Fibroblast of lung (primary cell): ENCODE measurements at places on chromosomes 12 and 14.

DNA sequence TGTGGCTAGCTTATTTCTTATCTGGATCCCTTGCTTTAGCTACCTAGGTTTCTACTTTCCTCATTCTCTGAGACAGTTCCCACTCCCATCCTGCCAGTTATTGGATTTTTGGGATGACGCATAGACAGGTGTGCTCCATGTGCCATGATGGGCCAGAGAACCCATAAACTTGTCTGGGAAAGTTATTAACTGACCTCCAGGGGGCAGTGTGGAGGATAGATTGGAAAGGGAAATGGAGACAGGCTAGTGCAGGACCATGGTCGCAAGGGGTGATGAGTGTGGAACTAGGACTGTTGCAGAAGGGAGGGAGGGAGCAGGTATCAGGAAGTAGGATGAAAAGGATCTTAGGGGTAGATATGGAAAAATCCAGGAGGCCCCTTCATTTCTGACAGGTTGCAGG lies 80.3 kb downstream of the ESRRB start:
- H3K4me1 ChIP-seq: no peaks in the 10 kb centered on the region
- H3K4me3 ChIP-seq: no peak overlapping the region
- H3K36me3 ChIP-seq: no peaks in the 10 kb centered on the region
- no peak overlapping the region for H3K27ac ChIP-seq
- no peaks in the 10 kb centered on the region for H3K27me3 ChIP-seq

DNA sequence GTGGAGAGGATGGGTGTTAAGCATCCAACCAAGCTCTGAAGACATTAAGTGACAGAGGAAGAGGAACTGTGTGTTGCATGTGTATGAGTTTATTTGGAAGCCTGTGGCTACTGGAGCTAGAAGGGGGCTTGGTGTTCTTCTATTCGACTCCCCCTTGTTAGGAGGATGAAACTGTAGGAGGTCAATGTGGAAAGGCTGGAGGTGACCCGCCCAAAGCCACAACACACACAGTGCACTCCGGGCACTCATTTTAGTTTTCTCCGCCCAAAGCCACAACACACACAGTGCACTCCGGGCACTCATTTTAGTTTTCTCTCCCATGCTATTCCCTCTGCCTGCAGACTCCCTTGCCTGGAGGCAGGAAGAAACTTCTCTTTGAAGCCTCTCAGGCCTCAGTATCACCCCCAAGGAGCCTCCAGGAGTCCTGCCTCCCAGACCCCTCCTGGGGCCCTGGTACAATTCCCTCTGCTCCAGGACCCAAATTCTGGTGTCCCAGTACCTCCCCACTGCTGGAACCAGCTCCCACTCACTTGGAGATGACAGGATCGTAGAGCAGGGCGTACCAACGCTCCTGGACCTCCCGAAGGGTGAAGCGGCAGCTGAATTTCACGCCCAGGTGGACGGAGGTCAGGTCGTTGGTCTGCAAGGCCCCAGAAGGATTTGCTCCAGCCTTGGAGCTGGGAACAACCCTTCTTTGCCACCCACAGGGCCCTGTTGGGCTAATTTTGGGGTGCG lies 3.8 kb downstream of the MCRS1 start:
- peaks cover 28% of the 10 kb centered on the region for H3K36me3 ChIP-seq
- H3K4me3 ChIP-seq: no peak overlapping the region
- no peaks in the 10 kb centered on the region for H3K27me3 ChIP-seq
- H3K4me1 ChIP-seq: peaks cover 3% of the 10 kb centered on the region
- H3K27ac ChIP-seq: no peak overlapping the region
- no peak for DNase-seq

DNA sequence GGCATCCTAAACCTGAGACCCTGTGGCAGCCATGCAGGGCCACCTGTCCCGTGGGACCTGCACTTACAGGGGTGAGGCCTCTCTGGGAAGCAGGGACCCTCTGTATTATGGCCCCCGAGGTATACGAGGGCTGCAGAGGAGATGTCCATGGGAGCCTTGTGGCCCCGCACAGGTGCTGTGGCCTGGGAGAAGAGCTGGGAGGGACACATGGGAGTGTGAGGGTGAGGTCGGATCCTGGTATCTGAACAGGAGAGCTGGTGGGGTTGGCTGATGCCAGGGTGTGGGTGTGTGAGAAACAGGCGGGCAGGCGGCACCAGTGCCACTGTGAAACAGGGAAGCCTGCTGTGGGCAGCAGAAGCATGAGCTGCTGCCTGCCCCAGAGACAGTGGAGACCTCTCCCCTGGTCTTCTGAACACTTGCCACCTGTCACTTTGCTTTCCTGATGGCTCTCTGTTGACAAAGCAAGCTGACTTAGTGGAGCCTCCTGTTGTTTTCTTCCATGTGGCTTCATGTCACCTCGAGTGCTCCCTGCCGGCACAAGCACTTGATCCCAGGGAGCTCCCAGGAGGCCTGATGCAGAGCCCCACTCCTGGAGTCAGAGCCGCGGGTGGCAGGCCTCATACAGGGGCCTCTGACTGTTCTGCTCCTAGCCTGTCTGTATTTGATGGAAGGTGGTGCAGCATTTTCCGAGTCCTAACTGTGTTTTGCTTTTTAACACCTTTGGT lies 19.8 kb upstream of the AMN start:
- H3K36me3 ChIP-seq: peaks cover 3% of the 10 kb centered on the region
- H3K4me3 ChIP-seq: no peak overlapping the region
- H3K27ac ChIP-seq: no peak overlapping the region
- H3K4me1 ChIP-seq: no peaks in the 10 kb centered on the region
- DNase-seq: no peak

GRCh38 chr12:107356266-107356936 lies 263.1 kb upstream of the CRY1 start:
- peaks cover 6% of the 10 kb centered on the region for H3K4me1 ChIP-seq
- no peaks in the 10 kb centered on the region for H3K36me3 ChIP-seq
- no peak overlapping the region for H3K4me3 ChIP-seq
- no peaks in the 10 kb centered on the region for H3K27me3 ChIP-seq
- H3K27ac ChIP-seq: no peak overlapping the region
- DNase-seq: peak; percentile 92

DNA sequence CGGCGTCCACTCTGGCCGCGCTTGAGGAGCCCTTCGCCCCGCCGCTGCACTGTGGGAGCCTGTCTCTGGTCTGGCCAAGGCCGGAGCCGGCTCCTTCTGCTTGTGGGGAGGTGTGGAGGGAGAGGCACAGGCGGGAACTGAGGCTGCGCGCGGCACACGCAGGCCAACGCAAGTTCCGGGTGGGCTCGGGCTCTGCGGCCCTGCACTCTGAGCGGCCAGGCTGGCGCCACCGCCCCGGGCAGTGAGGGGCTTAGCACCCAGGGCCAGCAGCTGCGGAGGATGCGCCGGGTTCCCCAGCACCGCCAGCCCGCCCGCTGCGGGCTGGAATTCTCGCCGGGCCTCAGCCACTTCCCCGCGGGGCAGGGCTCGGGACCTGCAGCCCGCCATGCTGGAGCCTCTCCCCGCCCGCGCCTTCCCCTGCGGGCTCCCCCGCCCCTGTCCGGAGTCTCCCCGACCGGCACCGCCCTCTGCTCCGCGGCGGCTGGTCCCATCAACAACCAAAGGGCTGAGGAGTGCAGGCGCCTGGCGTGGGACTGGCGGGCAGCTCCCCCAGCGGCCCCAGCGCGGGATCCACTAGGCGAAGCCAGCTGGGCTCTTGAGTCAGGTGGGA lies 921.2 kb upstream of the FOXG1 start:
- no peak overlapping the region for H3K27ac ChIP-seq
- H3K27me3 ChIP-seq: no peaks in the 10 kb centered on the region
- no peak overlapping the region for H3K4me3 ChIP-seq
- H3K36me3 ChIP-seq: no peaks in the 10 kb centered on the region

DNA sequence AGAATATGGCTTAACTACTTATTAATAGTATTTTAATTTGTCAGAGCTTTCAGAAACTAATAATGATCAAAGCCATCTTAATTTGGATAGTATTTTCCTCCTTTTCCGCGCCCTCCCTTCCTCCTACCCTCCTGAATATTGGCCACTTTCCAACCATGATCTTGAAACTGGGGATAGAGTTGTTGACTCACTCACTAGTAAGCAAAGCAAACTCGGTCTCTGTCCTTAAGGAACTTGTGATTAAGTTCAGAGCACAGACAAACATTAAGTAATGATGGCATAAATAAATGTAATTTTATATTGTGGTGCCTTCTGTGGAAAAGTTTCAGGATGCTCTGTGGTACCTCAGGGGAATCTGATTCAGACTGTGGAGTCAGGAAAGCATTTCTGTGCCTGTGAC lies 75.7 kb downstream of the LRRK2 start:
- no peaks in the 10 kb centered on the region for H3K36me3 ChIP-seq
- DNase-seq: no peak
- H3K4me3 ChIP-seq: no peak overlapping the region
- no peaks in the 10 kb centered on the region for H3K4me1 ChIP-seq
- H3K27ac ChIP-seq: no peak overlapping the region

DNA sequence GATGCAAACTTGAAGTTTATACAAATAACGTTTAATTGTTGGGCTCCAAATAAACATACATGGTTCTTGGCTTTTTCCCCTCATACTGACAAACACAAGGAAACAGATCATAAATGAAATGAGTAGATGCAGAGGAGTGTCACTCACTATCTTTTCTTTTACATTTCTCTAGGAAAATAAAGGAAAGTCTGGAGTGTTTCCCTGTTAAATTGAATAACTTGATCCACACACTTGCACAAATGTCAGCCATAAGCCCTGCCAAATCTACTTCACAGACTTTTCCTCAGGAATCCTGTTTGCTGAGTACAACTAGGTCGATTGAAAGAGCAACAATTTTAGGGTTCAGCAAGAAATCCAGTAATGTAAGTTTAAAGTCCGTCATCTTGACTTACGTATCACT lies 175.3 kb downstream of the PLCZ1 start:
- DNase-seq: no peak
- H3K27ac ChIP-seq: no peak overlapping the region

GRCh38 chr12:10190558-10191388 lies 11.9 kb downstream of the TMEM52B start:
- no peak overlapping the region for H3K4me3 ChIP-seq
- H3K27ac ChIP-seq: peak overlapping the region; percentile 78
- DNase-seq: peak; percentile 57
- no peaks in the 10 kb centered on the region for H3K36me3 ChIP-seq
- no peaks in the 10 kb centered on the region for H3K27me3 ChIP-seq
- peaks cover 21% of the 10 kb centered on the region for H3K4me1 ChIP-seq

- H3K4me1 ChIP-seq: no peaks in the 10 kb centered on the region
- no peaks in the 10 kb centered on the region for H3K36me3 ChIP-seq
- no peaks in the 10 kb centered on the region for H3K27me3 ChIP-seq
- no peak overlapping the region for H3K4me3 ChIP-seq
- H3K27ac ChIP-seq: no peak overlapping the region
Measured at GRCh38 chr14:61298824-61299223, 17.7 kb upstream of the TMEM30B start.

GRCh38 chr12:95977764-95978305 lies 18.3 kb downstream of the HAL start:
- H3K36me3 ChIP-seq: no peaks in the 10 kb centered on the region
- H3K27ac ChIP-seq: no peak overlapping the region
- H3K4me3 ChIP-seq: no peak overlapping the region
- H3K27me3 ChIP-seq: peaks cover 3% of the 10 kb centered on the region

GRCh38 chr12:120356567-120357030 lies 12.4 kb downstream of the MSI1 start:
- no peaks in the 10 kb centered on the region for H3K36me3 ChIP-seq
- H3K27me3 ChIP-seq: no peaks in the 10 kb centered on the region
- peak; percentile 80 for DNase-seq

DNA sequence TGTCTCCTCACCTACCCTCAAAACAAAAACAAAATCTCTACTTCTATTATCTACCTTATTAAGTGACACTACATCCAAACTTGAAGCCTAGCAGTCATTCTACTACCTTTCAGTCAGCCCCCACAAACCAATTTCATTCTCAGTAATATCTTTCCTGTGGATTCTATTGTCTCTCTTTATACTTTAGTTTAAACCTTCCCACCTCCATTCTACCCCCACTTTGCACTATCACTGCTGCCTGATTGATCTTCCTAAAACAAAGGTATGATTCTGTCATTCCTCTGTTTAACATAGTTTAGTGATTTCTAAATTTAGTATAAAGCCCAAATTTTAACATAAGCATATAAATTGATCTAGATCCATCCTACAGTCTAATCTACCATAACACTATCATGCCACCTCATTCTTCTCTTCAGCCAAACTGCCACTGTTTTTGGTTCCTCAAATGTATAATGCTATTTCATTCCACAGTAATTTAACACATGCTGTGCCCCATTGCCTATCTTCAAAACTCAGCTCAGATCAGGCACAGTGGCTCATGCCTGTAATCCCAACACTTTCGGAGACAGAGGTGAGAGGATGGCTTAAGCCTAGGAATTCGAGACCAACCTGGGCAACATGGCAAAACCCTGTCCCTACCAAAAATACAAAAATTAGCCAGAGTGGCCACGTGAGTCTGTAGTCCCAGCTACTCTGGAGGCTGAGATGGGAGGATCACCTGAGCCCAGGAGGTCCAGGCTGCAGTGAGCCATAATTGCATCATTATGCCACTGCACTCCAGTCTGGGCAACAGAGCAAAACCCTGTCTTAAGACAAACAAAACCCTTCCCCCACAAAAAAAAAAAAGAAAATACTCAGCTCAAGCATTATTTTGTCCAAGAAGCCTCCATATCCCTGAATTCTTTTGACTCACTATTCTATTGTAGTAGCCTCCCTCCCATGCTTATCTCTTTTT lies 3.1 kb upstream of the STRN3 start:
- peaks cover 6% of the 10 kb centered on the region for H3K4me1 ChIP-seq
- no peaks in the 10 kb centered on the region for H3K36me3 ChIP-seq
- DNase-seq: no peak
- no peak overlapping the region for H3K4me3 ChIP-seq

DNA sequence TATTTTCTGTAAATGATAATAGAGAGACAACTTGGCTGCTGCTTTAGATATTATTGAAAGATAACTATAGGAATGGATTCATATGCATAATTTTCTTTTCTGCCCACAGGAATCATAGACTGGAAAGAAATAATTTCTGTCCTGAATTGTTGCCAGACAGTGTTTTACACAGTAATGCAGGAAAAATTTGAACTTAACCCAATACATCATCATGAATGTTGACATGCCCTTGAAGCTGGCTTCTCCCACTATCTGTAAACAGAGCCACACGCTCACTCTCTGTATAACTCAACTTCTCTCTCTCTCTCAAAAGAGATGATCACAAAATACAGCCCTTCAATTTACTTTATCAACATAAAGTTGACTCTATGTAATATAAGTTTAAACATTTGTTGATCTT lies 56.6 kb downstream of the PAX9 start:
- H3K4me3 ChIP-seq: no peak overlapping the region
- H3K36me3 ChIP-seq: no peaks in the 10 kb centered on the region
- H3K27ac ChIP-seq: no peak overlapping the region
- no peaks in the 10 kb centered on the region for H3K4me1 ChIP-seq

DNA sequence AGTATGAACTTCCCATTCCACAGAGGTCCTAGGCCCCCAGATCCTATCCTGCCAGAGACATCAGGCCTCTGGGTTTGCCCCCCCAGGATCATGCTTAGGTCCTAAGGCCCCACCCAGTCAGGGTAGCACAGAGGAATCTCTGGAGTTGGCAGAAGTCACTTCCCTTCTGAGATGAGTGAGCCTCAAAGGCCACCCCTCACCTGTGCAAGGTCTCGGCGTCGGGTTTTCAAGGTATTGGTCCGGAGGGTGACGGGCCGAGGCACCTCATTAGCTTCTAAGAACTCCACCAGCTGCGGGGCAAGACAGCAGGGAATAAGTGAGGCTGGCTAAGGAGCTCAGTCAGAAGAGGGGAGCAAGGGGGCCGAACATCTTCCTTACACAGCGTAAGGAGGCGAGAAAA lies 5.2 kb downstream of the NOP2 start:
- no peak for DNase-seq
- H3K27me3 ChIP-seq: no peaks in the 10 kb centered on the region
- H3K4me3 ChIP-seq: no peak overlapping the region
- peaks cover 24% of the 10 kb centered on the region for H3K36me3 ChIP-seq
